ENCODE measurements at places on chromosomes 4 and X.
A peak's percentile ranks its signal among the peaks of the same experiment; 100 is the strongest.

GRCh38 chrX:139290310-139290709, 240.2 kb upstream of the F9 start:
- no peak for DNase-seq

- peak; percentile 40 for DNase-seq
Observed at GRCh38 chr4:153204247-153204671, at the start of gene TRIM2. TSS of gene TRIM2 (plus strand) at chr4:153204443. CDS start at chr4:153204531, 88 bp downstream.

DNA sequence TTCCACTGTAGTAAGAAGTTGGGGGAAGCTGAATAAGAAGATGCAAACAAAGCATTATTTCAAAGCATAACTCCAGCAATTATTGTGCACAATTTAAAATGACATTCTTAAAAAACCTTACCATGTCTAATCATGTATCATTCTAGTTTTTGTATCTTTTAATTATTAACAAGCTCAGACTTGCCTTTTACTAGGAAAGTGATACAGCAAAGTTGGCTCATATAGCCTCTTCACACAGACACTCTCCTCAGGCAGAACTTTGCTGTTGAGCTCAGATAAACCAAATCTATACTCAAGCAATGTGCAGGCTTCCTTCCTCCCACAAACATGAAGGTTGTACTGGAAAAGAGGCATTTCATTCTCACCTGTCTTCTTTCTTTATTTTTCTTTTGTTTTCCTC, 358.7 kb upstream of the EMCN start:
- peak; percentile 5 for DNase-seq

GRCh38 chr4:106694232-106694631, 325.7 kb upstream of the GIMD1 start:
- DNase-seq, result no peak

GRCh38 chr4:20538905-20539304, 161.4 kb upstream of the PACRGL start:
- no peak for DNase-seq

GRCh38 chr4:139763205-139763604, 97.6 kb downstream of the MGST2 start:
- DNase-seq, result no peak

DNA sequence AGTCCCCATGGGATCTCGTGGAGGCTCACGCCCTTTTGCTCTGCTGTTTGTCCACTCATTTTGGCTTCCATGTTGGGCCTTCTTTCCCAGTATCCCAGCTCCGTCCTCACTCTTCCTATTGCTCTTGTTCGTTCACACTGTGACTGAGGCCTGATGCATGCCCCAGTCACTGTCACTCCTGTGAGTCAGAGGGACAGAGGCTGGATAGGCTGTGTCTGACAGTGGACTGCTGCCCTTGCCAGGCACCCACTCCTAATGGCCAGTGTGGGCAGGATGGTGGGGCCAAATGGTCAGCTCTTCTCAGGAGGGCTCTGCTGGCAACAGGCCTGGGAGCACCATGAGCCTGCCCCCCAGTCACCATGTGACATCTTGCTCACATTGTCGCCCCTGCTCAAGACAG, 40.0 kb downstream of the HADH start:
- no peak for DNase-seq

- DNase-seq, result peak; percentile 51
Observed at GRCh38 chr4:163558539-163559044, 64.1 kb downstream of the TMA16 start.

- DNase-seq, result peak; percentile 81
Observed at GRCh38 chr4:174365018-174365587, 81.4 kb downstream of the CEP44 start.

DNA sequence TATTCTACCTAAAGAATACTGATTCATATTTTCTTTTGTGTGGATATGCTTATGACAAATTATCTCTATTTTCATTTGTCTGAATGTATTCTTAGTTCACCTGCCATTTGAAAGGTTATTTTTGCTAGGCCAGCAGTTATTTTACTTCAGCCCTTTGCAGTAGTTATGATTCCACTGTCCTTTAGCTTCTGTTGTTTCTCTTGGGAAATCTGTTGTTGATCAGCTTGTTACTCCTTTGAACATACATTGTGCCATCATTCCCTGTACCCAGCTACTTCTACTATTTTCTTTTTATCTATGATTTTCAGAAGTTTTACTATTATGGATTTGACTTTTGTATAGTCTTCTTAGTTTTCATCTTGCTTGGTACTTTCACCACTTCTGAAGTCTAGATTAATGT, 37.2 kb downstream of the RBM46 start:
- no peak for DNase-seq

DNA sequence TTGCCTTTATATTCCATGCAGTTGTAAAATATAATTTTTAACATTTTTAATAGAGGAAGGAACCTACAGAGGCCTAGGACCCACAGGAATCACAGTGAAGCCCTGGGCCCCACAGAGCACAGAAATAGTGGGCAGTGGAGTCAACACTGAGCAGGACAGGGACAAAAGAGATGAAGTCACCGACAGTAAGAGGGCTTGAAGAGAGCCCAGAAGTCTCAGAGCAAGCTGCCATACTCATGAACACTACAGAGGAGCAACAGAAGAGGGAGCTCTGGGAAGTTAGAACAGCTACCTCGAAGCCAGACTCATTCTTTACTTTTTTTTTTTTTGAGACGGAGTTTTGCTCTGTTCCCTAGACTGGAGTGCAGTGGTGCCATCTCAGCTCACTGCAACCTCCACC, 149.3 kb upstream of the TENM3 start:
- DNase-seq, result no peak

DNA sequence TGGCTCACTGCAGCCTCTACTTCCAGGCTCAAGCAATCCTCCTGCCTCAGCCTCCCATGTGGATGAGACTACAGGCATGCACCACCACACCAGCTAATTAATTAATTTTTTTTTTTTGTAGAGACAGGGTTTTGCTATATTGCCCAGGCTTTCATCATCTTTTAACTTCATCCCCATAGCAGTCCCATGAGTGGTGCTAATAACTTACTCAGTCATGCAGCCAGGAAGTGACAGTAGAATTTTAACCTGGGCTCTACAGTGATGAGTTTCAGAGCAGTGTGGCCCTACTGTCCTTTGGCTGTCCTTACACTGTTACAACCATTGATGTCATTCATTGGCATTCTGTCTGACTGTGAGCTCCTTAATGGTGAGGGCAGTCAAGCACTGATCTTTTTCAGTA, 3.9 kb upstream of the OCIAD2 start:
- DNase-seq, result no peak

GRCh38 chr4:142548491-142548890, 297.6 kb downstream of the INPP4B start:
- DNase-seq, result no peak

GRCh38 chr4:139665079-139665689, 435 bp upstream of the MGST2 start:
- no peak for DNase-seq

- no peak for DNase-seq
Observed at GRCh38 chr4:103645991-103646390, 73.8 kb downstream of the TACR3 start.

DNA sequence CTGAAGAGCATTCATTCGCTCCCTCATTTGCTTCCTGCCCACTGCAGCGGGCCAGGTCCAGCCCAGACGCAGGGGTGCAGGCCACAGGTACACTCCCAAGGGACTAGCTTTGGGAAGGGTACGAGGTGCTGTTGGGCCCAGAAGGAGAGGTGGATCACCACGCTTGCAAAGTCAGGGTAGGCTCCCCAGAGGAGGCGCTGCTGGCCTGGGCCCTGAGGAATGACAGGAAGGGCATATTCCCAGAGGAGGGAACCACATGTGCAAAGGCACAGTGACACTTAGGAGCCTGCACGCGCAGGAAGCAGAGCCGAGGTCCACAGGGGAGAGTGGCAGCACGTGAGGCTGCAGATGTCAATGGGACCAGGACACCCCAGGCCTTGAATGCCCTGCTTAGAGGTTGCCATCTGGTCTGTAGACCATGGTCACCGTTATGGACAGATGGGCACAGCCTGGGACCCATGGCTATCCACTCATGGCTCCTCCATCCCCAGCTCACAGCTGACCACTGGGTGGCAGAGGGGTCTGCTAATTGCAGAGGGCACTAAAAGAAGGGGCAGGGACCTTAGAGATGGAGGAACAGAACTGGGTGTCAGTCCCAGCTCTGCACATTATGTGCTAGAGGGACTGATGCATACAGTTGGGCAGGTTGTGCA, 7.9 kb downstream of the HTRA3 start:
- DNase-seq, result no peak

- no peak for DNase-seq
Observed at GRCh38 chr4:7813674-7814073, 126.0 kb downstream of the AFAP1 start.

All from hematopoietic multipotent progenitor cell treated with erythropoietin and hydrocortisone succinate and interleukin-3 and kit ligand, for 6 days (in vitro differentiated cells).